Femur (tissue), 1 donor: ENCODE measurements at places on chromosomes 1 and 21.

DNA sequence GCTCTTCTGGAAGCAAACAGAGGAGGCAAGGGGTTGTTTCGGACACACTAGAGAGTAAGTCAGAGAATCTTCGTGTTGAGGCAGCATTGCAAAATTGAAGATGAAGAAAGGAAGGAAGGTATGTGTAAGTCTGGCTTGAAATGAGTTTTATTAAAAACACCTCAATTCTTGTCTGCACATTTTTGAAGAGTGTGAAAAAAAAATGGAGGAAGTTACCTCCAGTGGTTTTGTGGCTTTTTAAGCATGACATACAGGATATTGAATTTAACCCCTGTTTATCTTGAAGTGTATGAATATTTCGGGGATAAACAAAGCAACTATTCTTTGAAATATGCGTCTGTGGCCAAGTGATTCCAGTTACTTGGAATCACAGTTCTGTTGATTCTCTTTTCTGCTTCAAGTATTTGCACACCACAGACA, 203.2 kb upstream of the SGIP1 start:
- DNase-seq = no peak

DNA sequence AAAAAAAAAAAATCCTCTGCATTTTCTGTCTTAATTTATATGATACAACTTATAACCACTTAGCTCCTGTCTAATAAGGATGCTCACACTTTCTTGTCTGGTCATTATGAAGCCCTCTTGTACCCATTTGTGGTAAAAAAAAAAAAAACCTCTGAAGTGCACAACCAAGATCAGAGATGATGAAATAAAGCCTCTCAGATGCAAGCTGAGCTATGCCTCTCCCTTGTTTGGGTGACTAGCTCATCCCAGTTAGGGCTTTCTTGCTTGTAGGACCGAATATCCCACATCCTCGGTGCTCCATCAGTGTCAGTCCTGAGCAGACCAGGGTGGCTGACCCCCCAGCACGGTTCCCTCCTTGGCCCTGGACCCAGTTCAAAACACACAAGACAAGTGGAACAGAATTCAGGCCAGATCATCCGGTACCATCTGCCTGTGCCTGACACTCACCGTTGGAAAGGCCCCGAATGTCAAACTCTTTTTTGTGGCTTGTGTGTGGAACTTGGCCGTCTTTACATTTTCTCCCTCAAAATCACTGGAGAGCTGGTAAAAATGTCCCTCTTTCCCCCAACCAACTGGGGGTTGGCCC, 6.3 kb upstream of the SELENON start:
- DNase-seq = no peak

DNA sequence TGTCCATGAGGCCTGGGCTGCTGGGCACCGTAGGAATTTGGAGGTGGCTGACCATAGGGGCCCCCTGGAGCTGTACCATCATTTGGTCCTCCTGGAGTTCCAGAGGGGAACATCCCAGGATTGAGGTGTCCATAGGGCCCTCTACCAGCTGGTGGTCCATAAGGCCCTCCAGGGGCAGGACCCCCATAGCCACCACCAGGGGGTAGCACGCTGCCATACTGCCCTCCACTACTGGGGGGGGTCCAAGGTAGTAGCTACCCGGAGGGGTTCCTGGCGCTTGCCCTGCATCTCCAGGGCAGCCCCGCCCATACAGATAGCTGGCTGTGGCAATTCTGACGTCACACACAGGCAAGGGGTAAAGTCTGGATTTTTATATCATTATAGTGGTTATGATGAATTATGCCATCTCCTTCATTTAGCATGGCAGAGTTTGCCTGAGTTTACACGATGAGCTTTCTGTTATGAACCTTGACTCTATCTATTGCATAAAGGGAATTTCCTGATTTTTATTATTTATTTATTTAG, 13.2 kb downstream of the MDM4 start:
- no peak for DNase-seq

- no peak for DNase-seq
Measured at GRCh38 chr21:38658511-38658910, 147.2 kb upstream of the ETS2 start.

GRCh38 chr1:78673120-78673519, 23.5 kb downstream of the IFI44 start:
- no peak for DNase-seq

GRCh38 chr1:89552471-89553081, 27.9 kb downstream of the LRRC8B start:
- no peak for DNase-seq

DNA sequence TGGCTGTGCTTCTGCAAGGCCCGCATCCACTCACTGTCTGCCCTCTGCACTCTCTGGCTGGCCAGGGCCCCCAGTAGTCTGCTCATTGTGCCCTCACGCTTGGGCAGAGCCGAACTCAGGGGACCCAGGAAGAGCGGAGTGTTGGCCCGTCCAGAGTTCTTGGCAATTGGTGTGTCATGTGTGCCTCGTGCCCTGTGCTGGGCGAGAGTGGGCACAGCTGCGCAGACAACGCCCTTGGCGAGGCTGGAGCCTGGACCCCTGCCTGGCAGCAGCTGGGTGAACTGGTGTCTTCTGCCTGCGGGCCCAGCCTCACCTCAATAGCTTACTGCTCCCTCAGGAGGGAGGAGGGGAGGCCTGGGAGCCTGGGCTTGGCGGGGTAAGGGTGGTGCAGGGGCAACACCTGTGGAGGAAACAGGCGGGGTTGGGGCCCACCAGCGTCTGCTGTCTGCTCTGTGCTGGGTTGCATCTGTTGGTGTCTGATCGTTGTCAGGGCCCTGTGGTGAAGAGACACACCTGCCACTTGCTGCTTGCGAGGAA, 2.1 kb downstream of the GUK1 start:
- DNase-seq = peak; percentile 64

GRCh38 chr1:15509586-15509985, 14.4 kb downstream of the CASP9 start:
- DNase-seq = no peak

DNA sequence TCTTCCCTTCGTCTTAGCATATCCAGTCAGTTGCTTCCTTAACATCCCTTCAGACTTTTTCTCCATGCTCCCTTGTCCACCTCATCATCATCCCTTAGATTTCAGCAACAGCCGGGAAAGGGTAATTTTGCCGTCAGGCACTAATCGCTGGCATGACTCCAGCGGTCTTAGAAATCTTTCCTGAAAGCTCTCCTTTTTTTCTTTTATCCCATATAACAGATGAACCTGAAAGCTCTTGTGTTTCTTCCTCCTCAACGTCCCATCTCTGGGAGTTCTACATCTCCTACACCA, 10.4 kb upstream of the BOLA1 start:
- peak; percentile 63 for DNase-seq

GRCh38 chr1:168362991-168363390, 82.3 kb downstream of the TBX19 start:
- DNase-seq = no peak

GRCh38 chr1:40532844-40533424, 1.5 kb downstream of the ZNF684 start:
- DNase-seq = no peak

DNA sequence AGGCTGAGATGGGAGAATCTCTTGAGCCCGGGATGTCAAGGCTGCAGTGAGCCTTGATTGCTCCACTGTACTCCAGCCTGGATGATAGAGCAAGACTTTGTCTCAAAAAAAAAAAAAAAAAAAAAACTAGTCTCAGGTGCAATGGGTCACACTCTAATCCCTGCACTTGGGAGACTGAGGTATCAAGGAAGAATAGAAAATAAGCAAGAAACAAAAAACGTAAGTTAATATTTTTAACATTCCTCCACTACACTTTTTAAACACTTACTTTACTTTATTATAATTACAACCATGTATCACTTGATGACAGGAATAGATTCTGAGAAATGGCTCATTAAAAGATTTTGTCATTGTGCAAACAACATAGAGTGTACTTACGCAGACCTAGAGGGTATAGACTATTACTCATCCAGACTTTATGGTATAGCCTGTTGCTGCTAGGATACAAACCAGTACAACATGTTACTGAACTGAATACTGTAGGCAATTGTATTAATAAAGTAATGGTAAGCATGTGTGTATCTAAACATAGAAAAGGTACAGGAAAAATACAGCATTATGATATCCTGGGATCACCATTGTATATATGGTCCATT, 1244.1 kb upstream of the ADGRL4 start:
- no peak for DNase-seq

GRCh38 chr1:206067486-206068227, 14.7 kb downstream of the RHEX start:
- no peak for DNase-seq

DNA sequence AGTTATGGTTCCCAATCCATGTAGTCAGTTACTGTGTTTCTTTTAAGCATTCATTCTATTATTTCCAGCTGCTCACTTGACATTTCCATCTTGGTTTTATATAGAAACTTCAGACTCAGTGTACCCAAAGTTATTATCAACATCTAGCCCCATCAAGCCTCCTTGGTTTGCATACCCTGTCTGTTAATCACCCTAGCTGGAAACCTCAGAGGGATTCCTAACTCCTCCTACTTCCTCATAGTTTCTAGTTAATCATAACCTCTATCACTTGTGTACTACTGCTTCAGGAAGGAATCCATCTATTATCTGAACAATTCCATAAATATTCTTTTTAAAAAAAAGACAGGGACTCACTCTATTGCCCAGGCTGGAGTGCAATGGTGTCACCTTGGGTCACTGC, 293.3 kb downstream of the SDCCAG8 start:
- DNase-seq = no peak

- DNase-seq = no peak
Measured at GRCh38 chr1:183315991-183316758, 102.0 kb downstream of the NMNAT2 start.
